ENCODE measurements at places on chromosomes 3 and 15. TPM values are rescaled to one million over a fixed set of nuclear protein-coding genes. Genes with fewer than 3 reads are reported as not detected.

AGBL1 gene
- not detected for total RNA-seq

BDH1 gene
- 41.8 TPM for total RNA-seq

DNA sequence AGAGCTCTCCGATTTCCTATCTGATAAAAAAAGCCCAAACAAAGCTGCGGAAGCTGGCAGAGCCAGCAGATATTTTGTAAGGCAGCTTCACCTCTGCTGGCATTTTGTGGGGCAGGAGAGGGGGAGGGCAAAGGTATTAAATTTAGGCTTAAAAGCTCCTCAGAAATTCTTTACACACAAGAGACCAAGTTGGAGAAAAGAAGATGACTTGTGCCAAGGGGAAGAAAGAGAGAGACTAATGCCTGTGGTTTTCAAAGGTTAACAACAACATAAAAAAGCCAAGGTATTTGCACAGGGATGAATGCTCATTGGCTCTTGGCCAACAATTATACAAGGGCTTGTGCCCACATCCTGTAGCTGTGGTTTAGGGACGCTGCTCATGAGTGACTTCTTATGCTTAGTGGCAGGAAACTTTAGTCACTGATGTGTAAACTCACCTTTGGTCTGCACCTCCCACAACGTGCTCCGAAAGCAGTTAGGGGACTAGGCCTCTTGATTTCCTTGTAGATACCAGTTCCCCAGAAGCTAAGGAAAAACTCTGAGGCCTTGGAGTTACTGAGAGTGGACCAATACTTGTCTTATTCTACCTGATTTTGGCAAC lies 152.9 kb downstream of the TPRG1 start:
- DNase-seq = peak; percentile 69
- no peaks in the 10 kb centered on the region for H3K36me3 ChIP-seq
- H3K27ac ChIP-seq = peak overlapping the region; percentile 79
- H3K27me3 ChIP-seq = no peaks in the 10 kb centered on the region

PPM1L gene
- total RNA-seq = 2.0 TPM

- H3K4me3 ChIP-seq = no peak overlapping the region
- H3K27ac ChIP-seq = peak overlapping the region; percentile 16
- H3K36me3 ChIP-seq = no peaks in the 10 kb centered on the region
- H3K27me3 ChIP-seq = no peaks in the 10 kb centered on the region
- H3K4me1 ChIP-seq = no peaks in the 10 kb centered on the region
Measured at GRCh38 chr3:37103103-37103808, 71.1 kb downstream of the LRRFIP2 start.

DNA sequence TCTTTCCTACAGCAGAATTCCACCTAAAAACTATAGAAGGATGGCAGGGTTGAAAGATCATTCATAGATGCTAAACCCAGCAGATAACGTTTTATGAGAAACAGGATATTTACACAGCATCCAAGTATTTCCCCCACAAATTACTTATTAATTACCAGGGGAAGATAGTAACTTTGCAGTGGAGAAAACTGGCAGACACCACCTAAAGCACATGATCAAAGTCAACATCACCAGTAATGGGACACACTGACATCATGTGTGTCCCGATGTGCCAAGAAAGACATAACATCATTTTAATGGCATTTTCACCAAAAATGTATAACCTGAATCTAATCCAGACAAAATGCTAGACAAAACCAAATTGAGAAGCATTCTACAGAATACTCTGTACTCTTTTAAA lies 220.4 kb upstream of the THBS1 start:
- no peaks in the 10 kb centered on the region for H3K27me3 ChIP-seq
- no peak overlapping the region for H3K27ac ChIP-seq
- H3K36me3 ChIP-seq = no peaks in the 10 kb centered on the region

ENTPD3 gene
- not detected for total RNA-seq

SLC9C1 gene
- total RNA-seq = 0.23 TPM

GRCh38 chr3:17954801-17955200 lies 212.4 kb upstream of the TBC1D5 start:
- no peak overlapping the region for H3K27ac ChIP-seq
- H3K4me3 ChIP-seq = no peak overlapping the region
- no peak for DNase-seq

NCK1 gene
- 41.2 TPM for total RNA-seq

- H3K27me3 ChIP-seq = no peaks in the 10 kb centered on the region
- no peaks in the 10 kb centered on the region for H3K36me3 ChIP-seq
- no peak overlapping the region for H3K27ac ChIP-seq
- no peak overlapping the region for H3K4me3 ChIP-seq
- H3K4me1 ChIP-seq = no peaks in the 10 kb centered on the region
- DNase-seq = no peak
Measured at GRCh38 chr3:181330257-181330656, 340.7 kb upstream of the DNAJC19 start.

GRCh38 chr15:66772604-66773128 lies 70.6 kb downstream of the SMAD6 start:
- no peaks in the 10 kb centered on the region for H3K27me3 ChIP-seq
- peak overlapping the region; percentile 95 for H3K27ac ChIP-seq
- DNase-seq = no peak
- peaks cover 53% of the 10 kb centered on the region for H3K4me1 ChIP-seq
- H3K36me3 ChIP-seq = no peaks in the 10 kb centered on the region

TPRG1 gene
- 1.5 TPM for total RNA-seq

GRCh38 chr3:50405249-50405648 lies 45.9 kb upstream of the TMEM115 start:
- H3K4me1 ChIP-seq = no peaks in the 10 kb centered on the region
- H3K36me3 ChIP-seq = no peaks in the 10 kb centered on the region
- no peaks in the 10 kb centered on the region for H3K27me3 ChIP-seq

GRCh38 chr3:113685956-113686721 lies 10.3 kb downstream of the USF3 start:
- DNase-seq = no peak
- H3K27me3 ChIP-seq = no peaks in the 10 kb centered on the region
- no peak overlapping the region for H3K4me3 ChIP-seq

VPS18 gene
- total RNA-seq = 29.3 TPM

GRCh38 chr3:141434255-141434654 lies 52.6 kb upstream of the RASA2 start:
- no peaks in the 10 kb centered on the region for H3K27me3 ChIP-seq
- H3K27ac ChIP-seq = peak overlapping the region; percentile 39
- DNase-seq = no peak
- peaks cover 50% of the 10 kb centered on the region for H3K4me1 ChIP-seq
- no peaks in the 10 kb centered on the region for H3K36me3 ChIP-seq
- H3K4me3 ChIP-seq = no peak overlapping the region

- H3K36me3 ChIP-seq = no peaks in the 10 kb centered on the region
- no peak overlapping the region for H3K27ac ChIP-seq
- H3K4me1 ChIP-seq = no peaks in the 10 kb centered on the region
- H3K4me3 ChIP-seq = no peak overlapping the region
- no peak for DNase-seq
- H3K27me3 ChIP-seq = no peaks in the 10 kb centered on the region
Measured at GRCh38 chr3:48859206-48859605, 11.5 kb upstream of the PRKAR2A start.

DNA sequence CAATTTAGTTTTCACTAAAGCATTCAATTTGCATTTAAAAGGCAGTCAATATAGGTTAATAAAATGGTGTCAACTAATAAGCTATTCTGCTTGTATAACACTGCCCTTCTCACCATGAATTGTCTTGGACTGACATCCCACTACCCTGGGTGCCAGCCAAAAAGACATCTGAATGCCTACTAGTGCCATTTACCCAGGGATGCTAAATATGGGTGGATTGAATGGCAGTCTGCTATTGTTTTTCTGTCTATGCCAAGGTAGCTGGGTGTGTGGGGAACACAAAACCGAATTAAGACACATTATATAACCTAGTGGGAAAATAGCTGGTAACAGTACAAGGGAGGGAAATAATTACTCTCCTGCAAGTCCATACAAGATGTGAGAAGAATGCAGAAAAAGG lies 240.0 kb upstream of the CFAP20DC start:
- no peaks in the 10 kb centered on the region for H3K4me1 ChIP-seq
- H3K36me3 ChIP-seq = no peaks in the 10 kb centered on the region
- no peak for DNase-seq
- H3K27ac ChIP-seq = no peak overlapping the region

GOLGA6L9 gene
- 3.6 TPM for total RNA-seq

TEX264 gene
- total RNA-seq = 32.4 TPM

DNA sequence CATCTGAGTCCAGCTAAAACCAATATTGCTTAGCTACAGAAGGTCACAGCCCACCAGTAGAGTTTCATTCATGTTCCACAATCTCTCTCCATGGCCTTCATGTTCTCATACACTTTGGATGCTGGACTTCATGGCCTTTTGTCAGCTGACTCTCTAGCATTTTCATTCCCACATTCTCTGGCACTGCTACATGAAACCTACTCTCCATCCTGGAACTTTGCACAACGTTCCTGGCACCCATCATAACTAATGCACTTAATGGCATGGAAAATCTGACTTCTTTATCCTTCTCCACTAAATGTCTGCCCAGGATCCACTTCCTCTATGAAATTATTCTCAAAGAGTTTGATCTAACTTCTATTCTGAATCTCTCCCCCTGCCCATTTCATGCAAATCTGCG lies 56.9 kb downstream of the SLC9A9 start:
- DNase-seq = no peak
- H3K27ac ChIP-seq = no peak overlapping the region
- H3K36me3 ChIP-seq = no peaks in the 10 kb centered on the region
- no peak overlapping the region for H3K4me3 ChIP-seq

- no peaks in the 10 kb centered on the region for H3K27me3 ChIP-seq
- no peak overlapping the region for H3K27ac ChIP-seq
- H3K4me1 ChIP-seq = no peaks in the 10 kb centered on the region
- no peaks in the 10 kb centered on the region for H3K36me3 ChIP-seq
Measured at GRCh38 chr15:80854104-80854503, 74.9 kb downstream of the CEMIP start.

FURIN gene
- total RNA-seq = 43.0 TPM

- no peak for DNase-seq
- H3K4me1 ChIP-seq = no peaks in the 10 kb centered on the region
- H3K27me3 ChIP-seq = no peaks in the 10 kb centered on the region
- H3K36me3 ChIP-seq = no peaks in the 10 kb centered on the region
- H3K4me3 ChIP-seq = no peak overlapping the region
Measured at GRCh38 chr15:41730543-41730942, 43.7 kb upstream of the MAPKBP1 start.

- H3K4me1 ChIP-seq = no peaks in the 10 kb centered on the region
- no peaks in the 10 kb centered on the region for H3K27me3 ChIP-seq
- no peak for DNase-seq
- no peak overlapping the region for H3K4me3 ChIP-seq
- H3K27ac ChIP-seq = no peak overlapping the region
Measured at GRCh38 chr15:85854345-85855097, 59.8 kb upstream of the KLHL25 start.

DNA sequence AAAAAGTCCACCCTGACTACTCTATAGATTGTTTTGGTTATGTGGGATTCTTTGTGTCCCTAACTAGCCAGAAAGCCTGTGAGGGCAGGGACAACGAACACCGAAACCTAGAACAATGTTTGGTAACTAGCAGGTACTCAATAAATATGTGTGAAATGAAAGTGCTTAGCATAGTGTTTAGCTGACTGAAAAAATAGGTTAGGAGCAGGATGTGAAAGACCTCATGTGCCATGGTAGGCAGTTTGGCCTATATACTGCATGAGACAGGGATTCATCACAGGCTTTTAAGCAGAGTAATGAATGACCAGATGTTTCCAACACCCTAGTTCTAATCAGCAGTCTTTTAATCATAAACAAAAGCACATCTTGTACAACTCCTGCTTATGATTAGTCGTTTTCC lies 64.2 kb downstream of the MYO5A start:
- no peaks in the 10 kb centered on the region for H3K27me3 ChIP-seq
- H3K27ac ChIP-seq = no peak overlapping the region
- DNase-seq = no peak
- no peak overlapping the region for H3K4me3 ChIP-seq
- H3K4me1 ChIP-seq = no peaks in the 10 kb centered on the region

DNA sequence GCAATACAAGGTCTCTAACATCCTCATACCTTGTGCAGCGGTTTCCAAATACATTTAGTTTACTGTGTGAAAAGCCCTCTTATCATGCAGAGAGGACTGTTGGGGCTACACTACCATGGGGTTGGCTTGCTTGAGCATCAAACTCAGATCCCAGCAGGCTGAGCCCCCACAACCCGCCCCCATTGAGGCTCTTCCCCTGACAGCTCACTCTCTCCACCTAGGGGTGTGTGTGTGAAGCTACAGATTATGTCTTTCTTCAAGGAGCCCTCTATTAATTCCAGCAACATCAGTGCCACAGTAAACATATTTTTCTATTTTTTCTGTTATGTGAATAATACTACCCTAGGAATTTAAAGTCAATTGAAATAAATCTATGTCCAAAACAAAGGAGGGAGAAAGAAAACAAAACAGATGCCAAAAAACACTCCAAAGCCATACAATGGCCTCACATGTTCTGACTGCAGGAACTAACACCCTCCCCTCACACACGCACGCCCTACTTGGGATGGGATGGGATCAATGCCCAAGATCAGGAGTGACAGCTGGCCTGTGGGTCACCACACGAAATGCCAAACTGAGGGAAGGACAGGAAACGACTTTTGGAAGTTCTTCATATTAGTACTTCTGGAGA lies 14.7 kb downstream of the TM4SF4 start:
- H3K27ac ChIP-seq = no peak overlapping the region
- DNase-seq = no peak
- no peaks in the 10 kb centered on the region for H3K4me1 ChIP-seq

DNA sequence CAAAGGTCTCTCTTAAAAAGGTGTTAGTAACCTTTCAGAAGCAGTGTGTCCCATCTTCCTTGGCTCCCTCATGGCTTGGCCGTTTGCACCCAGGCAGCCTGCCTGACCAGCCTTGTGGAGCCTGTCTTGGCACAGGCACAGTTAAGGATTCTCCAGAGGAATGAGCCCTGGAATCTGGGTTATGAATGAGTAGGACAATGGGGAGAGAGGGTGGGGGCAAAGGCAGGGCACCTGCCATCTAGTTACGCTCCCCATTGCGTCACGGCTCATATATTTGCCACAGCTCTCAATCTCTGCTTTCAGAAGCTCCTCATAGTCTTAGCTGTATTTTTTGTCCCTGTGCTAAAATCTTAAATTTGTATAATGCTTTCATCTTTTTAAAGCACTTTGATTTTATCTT lies 50.6 kb downstream of the WDR76 start:
- peak overlapping the region; percentile 43 for H3K27ac ChIP-seq
- H3K4me1 ChIP-seq = peaks cover 40% of the 10 kb centered on the region
- peak; percentile 69 for DNase-seq
- H3K36me3 ChIP-seq = no peaks in the 10 kb centered on the region

DNA sequence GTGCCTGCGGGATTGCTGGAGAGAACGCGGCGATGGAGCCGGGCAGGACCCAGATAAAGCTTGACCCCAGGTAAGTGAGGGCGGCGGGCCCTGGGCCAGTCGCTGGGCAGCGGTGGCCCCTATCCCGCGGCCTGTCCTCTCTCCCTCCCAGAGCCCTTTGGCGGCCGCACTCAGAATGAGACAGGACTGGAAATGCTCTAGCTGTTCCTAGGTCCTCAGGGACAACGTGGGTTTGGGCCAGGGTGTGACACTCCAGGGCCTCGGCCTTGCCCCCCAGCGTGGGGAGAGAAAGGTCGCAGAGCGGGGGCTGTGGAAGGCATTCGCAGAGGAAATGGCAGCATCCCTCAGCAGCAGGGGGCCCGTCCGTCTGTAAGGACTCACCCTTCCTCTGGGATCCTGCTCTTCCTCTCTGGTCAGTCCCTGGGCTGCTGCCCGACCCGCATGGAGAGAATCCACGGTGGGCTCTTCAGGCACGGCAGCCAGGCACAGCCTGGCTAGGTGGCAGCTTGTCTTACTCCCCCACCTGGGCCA lies 412 bp downstream of the SLC51A start:
- no peaks in the 10 kb centered on the region for H3K36me3 ChIP-seq
- DNase-seq = no peak
- no peaks in the 10 kb centered on the region for H3K27me3 ChIP-seq
- no peak overlapping the region for H3K4me3 ChIP-seq
- no peak overlapping the region for H3K27ac ChIP-seq
- H3K4me1 ChIP-seq = peaks cover 9% of the 10 kb centered on the region

- no peak overlapping the region for H3K4me3 ChIP-seq
- H3K36me3 ChIP-seq = no peaks in the 10 kb centered on the region
- H3K27ac ChIP-seq = no peak overlapping the region
- no peaks in the 10 kb centered on the region for H3K4me1 ChIP-seq
- H3K27me3 ChIP-seq = no peaks in the 10 kb centered on the region
Measured at GRCh38 chr3:122343654-122344053, 18.6 kb downstream of the CSTA start.
